ENCODE measurements at places on chromosomes 1 and 21.

DNA sequence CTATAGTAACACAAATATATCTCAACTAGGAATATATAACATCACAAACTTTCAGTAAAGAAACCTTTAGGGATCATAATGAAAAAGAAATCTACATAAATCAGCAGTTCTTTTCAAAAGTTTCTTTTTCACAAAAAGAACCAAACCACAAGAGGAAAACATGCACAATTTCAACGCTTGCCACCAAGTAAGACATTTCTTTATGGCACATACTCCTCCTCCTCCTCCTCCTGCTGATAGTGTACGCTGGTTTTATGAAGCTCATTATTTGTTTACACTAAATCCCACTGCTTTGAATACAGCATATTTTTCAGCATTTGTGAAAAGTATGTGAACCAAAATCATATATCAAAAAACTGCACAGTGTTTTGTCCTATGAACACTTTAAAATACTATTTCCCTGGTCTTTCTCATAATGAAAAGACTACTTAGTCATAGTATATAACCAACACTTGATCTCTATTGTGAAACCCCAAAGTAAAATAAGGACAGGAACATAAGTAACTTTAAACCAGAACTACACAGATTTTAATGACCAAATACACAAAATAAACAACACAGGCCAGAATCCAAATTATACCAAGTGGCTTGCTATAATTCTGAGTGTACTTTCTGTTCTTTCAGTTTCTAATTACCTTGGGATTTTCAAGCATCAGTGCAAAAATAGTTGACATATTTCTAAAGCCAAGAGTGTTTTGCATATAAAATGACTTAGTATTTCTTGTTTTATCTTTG is 184.2 kb downstream of the EIF4G3 start:
- peak; percentile 41 for DNase-seq

- DNase-seq, result no peak
These were observed 781 bp downstream of the PROX1 start for GRCh38 chr1:213988507-213989001.

- no peak for DNase-seq
These were observed 8.5 kb downstream of the SDF4 start for GRCh38 chr1:1223321-1223720.

GRCh38 chr1:227841096-227841495 is 25.6 kb downstream of the PRSS38 start:
- no peak for DNase-seq

GRCh38 chr1:14737561-14738094 is 139.1 kb downstream of the KAZN start:
- DNase-seq, result no peak

DNA sequence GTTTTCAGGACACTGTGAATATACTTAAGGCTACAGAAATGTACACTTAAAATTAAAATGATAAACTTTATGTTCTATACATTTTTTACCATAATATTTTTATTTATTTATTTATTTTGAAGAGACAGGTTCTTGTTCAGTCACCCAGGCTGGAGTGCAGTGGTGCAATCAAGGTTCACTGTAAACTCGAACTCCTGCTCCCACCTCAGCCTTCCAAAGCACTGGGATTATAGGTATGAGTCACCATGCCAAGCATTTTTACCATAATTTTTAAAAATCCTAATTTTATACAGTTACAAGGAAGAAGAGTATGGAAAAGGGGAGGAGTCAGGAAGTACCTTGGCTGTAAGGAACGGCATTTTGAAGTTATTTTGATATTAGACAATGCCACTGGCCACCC is 23.6 kb upstream of the ANGPTL3 start:
- DNase-seq, result no peak

- peak; percentile 21 for DNase-seq
These were observed 1579.9 kb downstream of the MRPL39 start for GRCh38 chr21:24027396-24027795.

DNA sequence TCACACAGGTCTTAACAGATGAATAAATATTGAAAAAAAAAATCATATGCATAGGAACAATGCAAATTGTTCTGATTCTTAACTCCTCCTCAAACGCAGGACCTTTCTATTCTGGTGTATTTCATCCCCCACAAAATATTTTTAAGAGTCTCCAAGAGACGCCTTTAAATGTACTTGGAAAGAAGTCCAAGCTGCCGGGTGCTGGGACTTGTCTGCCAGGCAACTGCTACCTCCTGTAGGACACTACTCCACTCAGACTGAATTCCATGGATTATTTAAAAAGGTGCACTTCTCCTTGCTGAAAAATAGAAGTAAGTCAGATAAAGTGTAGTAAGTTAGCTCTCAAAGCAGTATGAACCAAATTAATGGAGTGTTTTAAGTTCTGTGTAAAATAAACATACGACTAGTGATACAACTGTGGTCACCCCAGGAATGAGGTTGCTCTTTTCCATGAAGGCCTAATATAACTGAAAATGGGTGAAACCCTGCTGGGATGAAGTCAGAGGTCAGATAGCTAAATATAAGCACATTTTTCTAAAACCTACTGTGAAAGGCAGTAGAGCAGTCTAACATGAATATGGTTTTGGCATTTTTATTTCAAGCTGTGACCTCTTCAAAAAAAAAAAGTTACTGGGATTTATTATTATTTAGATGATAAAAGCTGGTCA is 189.2 kb upstream of the PBX1 start:
- DNase-seq, result no peak

DNA sequence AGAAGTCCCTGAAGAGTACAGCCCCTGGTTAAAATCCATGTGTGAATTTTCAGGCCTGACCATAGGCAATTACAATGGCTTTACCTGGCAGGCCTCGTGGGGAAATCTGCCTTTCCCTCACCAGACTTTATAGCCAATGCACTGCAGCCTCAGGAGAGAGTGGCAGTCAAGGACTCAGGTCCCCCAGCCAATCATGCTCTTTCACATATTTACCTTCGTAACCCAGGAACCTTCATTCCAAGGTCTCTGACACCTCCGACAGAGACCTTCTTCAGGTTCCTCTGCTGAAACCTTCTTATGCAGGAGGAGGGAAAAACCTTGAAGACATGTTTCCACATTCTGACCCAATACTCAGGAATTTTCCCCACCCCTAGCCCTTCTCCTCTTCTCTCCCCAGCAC is 118.9 kb downstream of the FASLG start:
- DNase-seq, result no peak

DNA sequence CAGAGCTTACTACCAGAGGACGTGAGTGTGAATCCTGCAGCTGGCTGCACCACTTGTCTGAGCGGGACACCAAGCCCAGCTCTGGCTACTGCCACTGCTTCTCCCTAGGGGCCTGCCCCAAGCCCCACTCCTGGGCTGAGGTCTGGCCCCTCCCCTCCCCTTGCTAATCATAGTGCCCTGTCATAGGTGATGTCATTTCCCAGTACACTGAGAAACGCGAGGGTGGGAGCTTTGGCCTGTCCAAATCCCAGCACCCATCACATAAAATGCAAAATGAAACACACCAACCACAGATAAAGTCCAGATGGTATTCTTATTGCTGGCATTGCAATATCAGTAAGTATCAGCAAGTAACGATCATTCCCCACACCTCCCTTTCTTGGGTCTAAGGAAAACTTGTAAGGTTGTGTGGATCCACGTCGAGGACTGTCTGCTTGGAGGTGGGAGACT is 77.7 kb downstream of the TOMM20 start:
- peak; percentile 75 for DNase-seq

- no peak for DNase-seq
These were observed 100.3 kb downstream of the KCNJ15 start for GRCh38 chr21:38356883-38357625.

- DNase-seq, result peak; percentile 64
These were observed 1.5 kb upstream of the COL16A1 start for GRCh38 chr1:31705080-31705866.
